ENCODE measurements at places on chromosomes 11 and 22.

DNA sequence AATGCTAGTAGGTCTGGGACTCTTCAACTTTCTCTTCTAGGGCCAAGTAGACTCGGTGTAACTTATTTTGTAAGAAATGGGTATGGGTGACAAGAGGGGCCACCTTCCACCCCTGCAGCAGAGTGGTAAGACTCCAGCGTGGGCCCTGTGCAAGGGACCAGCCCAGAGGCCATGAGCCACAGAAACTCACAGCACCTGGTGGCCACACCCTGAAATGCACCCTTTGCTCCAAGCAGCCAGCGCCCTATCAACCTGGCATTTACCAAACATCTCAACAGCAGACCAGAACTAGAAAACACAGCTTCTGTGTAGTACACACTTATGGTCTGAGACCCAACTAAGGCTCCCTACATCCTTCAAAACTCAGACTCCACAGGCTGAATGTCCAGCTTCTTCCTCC, 5.7 kb downstream of the CDCA5 start:
- peak; percentile 63 for DNase-seq

DNA sequence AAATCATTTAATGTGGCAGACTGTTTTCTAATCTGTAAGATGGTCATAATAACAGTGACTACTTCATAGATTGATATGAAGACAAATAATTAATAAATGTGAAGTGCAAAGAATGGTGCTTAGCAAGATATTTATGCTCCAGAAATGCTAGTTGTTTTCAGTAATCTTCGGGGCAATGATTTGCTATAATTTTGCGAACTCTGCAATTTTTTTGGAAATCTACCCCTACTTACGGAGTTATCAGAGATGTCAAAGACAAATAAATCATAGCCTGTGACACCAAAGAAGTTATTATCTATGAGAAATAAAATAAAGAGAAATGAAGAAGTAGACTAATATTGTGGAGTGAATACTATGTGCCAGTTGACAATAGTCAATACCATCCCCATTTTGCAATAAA, 634.1 kb upstream of the LRRC4C start:
- no peak for DNase-seq

DNA sequence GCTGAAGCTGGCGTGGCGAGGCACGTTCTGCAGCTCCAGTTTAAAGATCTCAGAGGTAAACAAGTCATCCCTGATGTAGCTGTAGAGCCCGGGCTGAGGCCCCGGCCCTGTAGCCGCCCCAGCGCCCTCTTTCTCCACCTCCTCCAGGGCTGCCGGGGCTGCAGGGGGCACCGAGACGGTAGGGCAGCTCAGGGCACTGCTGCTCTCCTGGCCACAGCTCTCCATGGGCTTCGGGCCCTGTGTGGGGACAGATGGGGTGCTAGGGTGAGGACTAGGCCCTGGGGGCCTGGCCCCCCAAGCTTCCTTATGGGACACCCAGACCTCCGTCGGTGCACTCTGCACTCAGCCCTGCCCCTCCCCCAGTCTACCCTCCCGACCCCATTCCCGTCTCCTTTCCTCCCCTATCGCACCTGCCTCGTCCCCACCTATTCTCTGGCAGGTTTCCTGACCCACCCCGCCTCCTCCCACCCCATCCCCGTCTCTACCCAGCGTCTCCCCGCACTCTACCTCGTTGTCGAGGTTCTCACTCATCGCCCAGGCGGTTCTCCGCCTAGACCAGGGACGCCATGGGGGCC, 559 bp downstream of the RANBP1 start:
- DNase-seq = no peak

GRCh38 chr11:37947821-37948220, 1349.8 kb upstream of the RAG2 start:
- DNase-seq = no peak

DNA sequence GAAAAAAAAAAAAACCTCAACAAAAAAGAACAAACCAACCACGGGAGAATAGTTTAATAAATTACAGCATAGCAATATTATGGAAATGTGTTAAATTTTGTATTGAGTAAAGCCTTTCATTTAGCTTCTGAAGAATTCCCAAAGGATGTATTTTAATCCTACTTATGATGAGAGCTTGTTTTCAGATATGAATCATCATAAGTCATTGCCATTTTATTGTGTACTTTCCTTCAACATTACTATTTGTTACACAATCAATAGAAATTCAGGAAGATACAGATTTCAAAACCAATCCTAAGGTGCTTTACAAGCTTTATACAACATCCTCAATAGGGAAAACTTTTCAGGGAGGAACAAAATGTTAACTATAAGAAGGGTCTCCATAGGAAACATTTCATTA, 200.6 kb upstream of the CTSC start:
- no peak for DNase-seq

GRCh38 chr11:116217441-116217840, 555.3 kb downstream of the BUD13 start:
- DNase-seq = no peak

DNA sequence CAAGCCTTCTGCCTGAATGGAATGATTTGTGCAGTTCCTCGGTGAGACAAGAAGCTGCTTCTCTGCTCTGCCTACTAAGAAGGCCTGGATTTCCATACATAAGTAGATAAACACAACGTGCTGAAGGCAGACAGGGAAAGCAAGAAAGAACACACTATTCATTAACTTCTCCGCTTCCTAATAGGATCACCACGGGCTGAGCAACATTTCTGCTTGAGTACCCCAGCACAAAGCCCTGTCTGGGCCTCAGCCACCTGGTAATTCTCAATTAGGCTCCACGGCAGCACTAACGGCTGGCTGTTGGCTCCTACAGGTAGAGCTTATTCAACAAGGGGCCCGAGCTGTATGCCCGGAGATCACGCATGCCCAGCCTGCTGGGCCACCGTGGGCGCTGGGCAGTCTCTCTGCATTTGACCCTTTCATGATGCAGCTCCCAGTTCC, 1156.6 kb downstream of the TBC1D22A start:
- no peak for DNase-seq

DNA sequence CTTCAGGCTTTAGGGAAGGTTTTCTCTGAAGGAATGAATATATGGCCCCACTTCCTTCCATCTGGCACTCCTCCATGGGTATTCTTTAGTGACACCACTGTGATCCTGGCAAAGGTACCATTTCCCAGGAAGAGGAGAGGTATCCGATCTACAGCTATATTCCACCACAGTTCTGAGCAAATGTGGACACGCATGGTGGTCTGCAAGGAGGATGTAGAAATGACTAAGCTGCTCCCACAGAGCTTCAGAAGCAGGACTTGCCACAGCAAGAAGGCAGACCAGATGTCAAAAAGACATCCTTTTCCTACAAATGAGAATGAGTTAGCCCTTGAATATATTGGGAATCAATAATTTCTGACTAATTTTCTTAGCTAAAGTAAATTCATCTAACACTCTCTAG, 45.5 kb downstream of the ARFGAP2 start:
- DNase-seq = no peak

All from activated T-helper 1 cell treated with anti-CD3 and anti-CD28 coated beads, Interleukin-2, amount 50 U/mL, for 16 hours (primary cell).